Muscle of arm (tissue), 14 donors: ENCODE measurements at places on chromosomes 5 and 9.
A peak's percentile ranks its signal among the peaks of the same experiment; 100 is the strongest.

DNA sequence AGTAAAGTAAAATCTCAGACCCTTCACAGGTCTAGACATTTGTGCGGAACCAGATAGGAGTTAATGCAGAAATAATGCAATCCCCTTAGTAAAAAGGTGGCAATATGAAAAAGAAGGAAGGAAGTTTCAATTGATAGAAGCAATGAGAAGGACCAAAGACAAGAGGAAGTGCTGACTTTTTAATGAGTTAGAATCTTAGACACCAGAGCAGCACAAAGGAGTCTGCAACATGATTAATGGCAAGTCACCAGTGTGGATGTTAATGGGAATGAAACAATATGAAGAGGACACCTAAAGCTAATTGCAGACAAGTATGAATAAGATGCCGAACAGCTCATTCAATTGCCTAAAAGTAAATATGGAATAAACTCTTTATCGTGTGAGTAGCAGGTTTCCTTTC, 50.9 kb downstream of the MEGF9 start:
- DNase-seq: no peak

DNA sequence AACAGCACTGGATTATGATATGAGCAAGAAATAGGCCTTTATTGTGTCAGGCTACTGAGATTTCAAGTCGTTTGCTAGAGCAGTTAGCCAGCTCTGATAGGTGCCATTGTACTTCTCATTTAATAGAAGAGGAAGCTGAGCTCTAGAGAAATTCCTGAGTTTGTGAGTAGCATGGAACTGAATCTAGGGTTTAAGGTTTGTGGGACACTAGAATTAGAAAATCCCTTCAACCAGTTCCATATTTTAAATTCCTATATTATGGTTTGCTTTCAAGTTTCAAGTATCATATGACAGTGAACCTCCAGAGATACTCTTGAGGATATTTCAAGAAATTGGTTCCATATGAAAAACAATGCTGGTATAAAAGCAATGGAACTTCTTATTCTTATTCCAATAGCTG, 87.6 kb downstream of the ANKRD55 start:
- no peak for DNase-seq

DNA sequence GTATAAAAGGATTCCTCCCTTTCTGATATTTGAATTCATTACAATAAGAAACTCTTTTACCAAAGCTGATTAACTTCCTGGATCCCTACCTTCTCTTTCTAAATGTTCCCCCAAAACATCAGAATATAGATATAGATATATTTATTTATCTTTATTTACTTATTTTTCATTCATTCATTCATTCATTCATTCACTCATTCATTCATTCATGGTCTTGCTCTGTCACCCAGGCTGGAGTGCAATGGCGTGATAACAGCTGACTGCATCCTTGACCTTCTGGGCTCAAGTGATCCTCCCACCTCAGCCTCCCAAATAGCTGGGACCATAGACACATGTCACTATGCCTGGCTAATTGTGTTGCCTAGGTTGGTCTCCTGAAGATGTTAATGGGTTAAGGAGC, 30.7 kb downstream of the GIN1 start:
- DNase-seq: no peak

- no peak for DNase-seq
These were observed 12.2 kb downstream of the GPR150 start for GRCh38 chr5:95631991-95632675.

DNA sequence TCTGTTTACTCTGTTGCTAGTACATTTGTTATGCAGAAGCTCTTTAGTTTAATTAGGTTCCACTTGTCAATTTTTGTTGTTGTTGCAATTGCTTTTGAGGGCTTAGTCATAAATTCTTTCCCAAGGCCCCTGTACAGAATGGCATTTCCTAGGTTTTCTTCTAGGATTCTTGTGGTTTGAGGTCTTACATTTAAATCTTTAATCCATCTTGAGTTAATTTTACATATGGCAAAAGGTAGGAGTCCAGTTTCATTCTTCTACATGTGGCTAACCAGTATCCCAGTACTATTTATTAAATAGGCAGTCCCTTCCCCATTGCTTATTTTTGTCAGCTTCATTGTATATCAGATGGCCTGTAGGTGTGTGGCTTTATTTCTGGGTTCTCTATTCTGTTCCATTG, 792.4 kb downstream of the PTPRD start:
- DNase-seq: no peak

GRCh38 chr9:99819123-99819855, 2.4 kb upstream of the NR4A3 start:
- peak; percentile 78 for DNase-seq

DNA sequence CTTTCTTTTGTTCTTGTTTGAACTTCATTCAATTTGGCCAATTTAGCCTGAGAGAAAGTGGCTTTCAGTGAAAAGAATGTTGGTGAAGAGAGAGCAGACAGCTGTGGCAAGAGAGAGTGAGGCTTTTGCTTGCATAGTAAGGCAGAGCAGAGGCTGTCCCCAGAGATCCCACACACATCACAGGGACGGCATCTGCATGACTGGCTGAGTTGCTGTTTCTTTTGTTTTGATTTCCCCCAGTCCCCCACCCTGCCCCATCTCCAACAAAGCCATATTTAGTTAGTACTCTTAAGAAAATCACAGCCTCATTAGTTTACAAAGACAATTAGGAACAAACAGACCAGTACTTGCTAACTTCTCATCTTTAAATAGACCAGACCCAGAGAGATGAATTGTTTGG, 363.9 kb upstream of the SEMA6A start:
- no peak for DNase-seq

DNA sequence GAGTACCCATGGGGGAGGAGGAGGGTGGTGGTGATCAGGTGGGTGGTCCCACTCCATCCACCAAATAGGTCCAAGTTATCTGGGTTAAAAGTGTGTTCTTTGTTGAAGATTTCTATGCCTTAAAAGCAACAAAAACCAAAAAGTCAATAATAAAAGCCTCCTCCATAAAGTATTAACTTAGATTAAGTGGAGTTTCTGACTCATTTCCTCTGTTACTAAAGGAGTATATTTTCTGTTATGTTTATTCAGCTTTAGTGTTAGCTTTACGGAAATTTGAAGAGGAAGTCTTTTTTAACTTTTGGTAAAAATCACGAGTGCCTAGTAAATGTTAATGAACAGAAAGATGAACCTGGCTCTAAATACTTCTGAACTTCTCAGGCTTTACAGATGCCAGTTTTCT, 17.8 kb downstream of the FBXO38 start:
- no peak for DNase-seq

- DNase-seq: no peak
These were observed 13.8 kb downstream of the ACO1 start for GRCh38 chr9:32398207-32398606.

DNA sequence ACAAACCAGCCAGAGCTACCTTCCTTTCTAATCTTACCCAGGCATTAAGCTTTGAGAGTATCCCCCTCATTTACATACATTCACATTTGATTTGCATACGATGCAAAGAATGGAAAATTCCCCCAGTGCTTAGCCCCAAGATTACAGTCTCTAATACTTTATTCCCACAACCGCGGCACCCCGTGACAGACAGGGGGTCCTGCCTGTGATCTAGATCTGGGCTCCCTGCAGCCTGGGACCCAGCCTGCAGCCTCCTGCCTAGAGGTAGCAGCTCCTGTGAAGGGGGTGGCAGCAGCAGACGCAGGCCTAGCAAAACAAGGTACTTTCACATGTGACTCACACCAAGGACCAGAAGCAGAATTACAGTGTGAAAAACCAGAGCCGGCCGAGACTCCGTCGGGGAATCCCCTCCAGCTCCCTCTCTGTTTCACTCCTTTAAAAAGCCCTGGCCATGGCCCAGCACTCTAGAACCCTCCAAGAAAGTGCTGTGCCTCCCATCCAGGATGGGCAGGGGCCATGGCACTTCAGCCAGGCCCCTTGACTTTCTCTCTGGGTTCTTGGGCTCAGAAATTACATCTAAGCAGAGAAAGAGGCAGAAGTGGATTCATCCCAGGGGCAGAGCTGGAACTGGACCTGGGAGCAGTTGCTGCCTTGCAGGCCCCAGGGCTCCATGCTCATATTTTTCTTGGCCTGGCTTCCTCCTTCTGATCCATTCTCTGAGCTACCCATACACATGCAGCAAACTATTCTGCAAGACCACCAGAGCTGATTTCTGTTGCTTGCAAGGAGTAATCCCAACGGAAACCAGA, 14.0 kb upstream of the TCF7 start:
- DNase-seq: no peak

- DNase-seq: peak; percentile 25
These were observed 100.0 kb upstream of the CCDC152 start for GRCh38 chr5:42656651-42657015.

GRCh38 chr5:74877624-74878304, 11.6 kb upstream of the FAM169A start:
- DNase-seq: no peak

GRCh38 chr5:28110781-28111180, 1072.4 kb upstream of the CDH9 start:
- DNase-seq: peak; percentile 1

- peak; percentile 68 for DNase-seq
These were observed 111.0 kb upstream of the RETREG1 start for GRCh38 chr5:16727755-16728325.

GRCh38 chr5:180205916-180206315, 3.1 kb downstream of the RASGEF1C start:
- DNase-seq: no peak

DNA sequence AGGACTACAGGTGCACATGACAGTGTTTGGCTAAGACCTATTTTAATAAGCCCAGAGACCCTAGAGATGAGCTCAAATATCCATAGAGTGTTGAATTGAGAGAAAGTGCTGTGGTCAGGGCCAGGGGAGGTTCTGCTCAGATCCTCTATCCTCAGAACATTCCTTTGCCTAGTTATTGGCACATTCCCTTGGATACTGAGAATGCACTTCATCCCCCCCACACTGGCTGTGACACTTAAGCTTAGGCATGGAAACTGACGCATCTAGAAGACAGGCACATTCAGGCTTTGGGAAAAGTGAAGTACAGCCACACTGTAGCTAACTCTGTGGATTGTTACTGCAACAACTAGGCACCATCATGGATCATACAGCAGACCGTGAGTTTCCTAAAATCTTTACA, 27.1 kb upstream of the RASGRF2 start:
- no peak for DNase-seq

GRCh38 chr5:89452081-89452480, 569.1 kb upstream of the MEF2C start:
- no peak for DNase-seq

- DNase-seq: no peak
These were observed 29.9 kb downstream of the CLINT1 start for GRCh38 chr5:157828944-157829639.

GRCh38 chr9:87713278-87713987, 12.5 kb upstream of the CTSL start:
- DNase-seq: peak; percentile 55

DNA sequence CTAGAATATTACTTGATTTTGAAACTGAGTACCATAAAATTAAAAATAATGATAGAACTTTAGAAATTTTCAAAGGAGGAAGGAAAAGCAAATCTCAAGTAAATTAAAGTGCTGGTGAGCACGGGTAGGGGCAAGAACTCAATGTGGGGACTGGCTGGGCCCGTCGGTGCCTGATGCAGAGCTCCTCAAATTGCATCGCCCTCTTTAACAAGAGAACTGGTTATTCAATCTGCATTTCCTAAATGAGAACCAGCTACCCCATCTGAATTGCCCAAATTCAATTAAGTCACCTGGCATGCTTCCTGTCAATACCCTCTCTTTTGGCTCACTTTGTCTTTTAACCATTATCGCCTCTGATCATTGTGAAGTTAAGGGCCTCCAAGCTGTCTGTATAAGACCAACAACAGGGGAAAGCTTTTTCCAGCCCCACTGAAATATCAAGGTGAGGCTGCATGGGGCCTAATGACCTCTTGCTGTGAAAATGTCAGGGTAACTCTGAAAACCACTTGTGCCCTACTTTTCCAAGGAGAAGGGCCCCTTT, 316.7 kb downstream of the SLIT3 start:
- no peak for DNase-seq

DNA sequence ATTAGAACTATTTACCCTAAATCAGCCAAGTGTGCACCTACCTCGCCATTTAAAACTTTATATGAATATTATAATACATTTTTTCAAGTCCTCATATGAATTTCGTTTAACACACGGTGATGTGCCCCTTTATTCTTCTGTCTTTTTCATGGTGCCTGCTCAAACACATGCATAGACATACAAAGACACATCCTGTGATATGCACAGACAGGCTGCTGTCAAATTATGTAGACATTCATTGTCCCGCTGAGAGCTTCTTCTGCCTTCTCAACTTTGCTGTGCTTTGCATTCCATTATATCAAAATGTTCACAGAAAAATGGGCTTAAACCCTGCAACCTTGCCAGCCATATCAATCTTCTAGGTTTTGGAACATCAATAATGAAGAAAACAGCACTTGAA, 193.8 kb downstream of the NTRK2 start:
- no peak for DNase-seq

DNA sequence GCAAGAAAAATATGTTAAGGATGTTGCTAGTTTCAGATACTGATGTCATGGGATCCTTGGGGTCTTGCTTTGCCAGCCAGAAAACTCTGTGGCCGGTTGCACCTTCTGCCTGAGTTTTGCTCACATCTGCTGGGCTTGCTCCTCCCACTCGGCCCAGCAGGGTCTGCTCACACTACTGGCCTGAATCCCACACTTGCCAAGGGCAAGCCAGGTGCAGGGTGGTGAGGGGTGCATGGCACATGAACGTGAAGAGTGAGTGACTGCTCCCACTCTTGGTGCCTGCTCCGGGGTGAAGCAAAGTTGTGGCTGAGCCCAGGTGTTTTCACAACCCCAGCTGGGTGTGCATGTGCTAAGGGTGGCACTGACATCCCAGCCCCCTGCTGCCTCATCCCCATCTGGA, 83.1 kb upstream of the STARD4 start:
- no peak for DNase-seq

DNA sequence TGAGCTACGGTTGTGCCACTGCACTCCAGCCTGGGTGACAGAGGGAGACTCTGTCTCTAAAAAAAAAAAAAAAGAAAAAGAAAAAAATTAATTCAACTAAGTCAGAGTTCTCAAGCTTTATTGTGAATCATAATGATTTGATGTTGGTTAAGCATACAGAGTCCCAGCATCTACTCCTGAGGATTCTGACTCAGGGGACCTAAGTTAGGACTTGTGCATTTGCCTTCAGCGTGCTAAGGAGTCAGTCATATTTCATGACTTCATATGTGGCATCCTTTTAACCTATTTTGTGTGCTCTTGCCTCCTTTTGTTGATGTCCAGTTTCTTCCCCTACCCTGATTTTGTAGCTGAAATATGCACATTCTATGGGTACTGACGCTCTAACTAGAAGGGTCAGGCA, 2.9 kb downstream of the MYOZ3 start:
- DNase-seq: no peak

- DNase-seq: no peak
These were observed 474.5 kb downstream of the ZSWIM6 start for GRCh38 chr5:61806491-61807020.

GRCh38 chr9:86599561-86599960, 245.4 kb upstream of the TUT7 start:
- no peak for DNase-seq
